Trophoblast cell (in vitro differentiated cells and primary cell): ENCODE measurements at places on chromosomes 2 and 18.

GRCh38 chr2:8693157-8693821 lies 11.4 kb downstream of the ID2 start:
- no peaks in the 10 kb centered on the region for H3K27me3 ChIP-seq
- DNase-seq, result no peak
- H3K4me1 ChIP-seq, result no peaks in the 10 kb centered on the region
- H3K4me3 ChIP-seq, result no peak overlapping the region
- H3K27ac ChIP-seq, result no peak overlapping the region

DNA sequence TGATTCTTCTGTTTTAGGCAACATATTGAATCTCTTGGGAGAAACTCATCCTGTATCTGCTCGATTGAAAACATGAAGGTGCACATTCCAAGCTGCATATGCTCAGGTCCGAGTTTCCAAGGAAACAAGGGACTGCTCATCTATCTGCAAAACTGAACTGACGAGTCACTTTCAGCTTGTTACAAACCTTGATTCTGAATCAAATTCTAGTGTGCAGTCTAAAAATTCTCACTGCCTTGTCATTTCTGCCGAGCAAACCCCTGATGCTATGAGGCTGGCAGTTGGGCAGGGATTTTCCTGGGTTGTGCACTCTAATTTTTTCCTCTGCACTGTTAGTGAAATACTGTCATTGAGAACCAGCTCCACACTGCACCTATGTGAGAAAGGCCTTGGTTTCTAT lies 101.3 kb upstream of the ETAA1 start:
- no peaks in the 10 kb centered on the region for H3K27me3 ChIP-seq
- no peak overlapping the region for H3K4me3 ChIP-seq
- H3K36me3 ChIP-seq, result no peaks in the 10 kb centered on the region
- H3K4me1 ChIP-seq, result no peaks in the 10 kb centered on the region
- H3K27ac ChIP-seq, result no peak overlapping the region

GRCh38 chr18:44652722-44653121 lies 28.0 kb upstream of the SETBP1 start:
- H3K36me3 ChIP-seq, result no peaks in the 10 kb centered on the region
- H3K27me3 ChIP-seq, result no peaks in the 10 kb centered on the region
- DNase-seq, result no peak
- H3K27ac ChIP-seq, result no peak overlapping the region

GRCh38 chr2:22634167-22634566 lies 750.8 kb upstream of the KLHL29 start:
- no peak for DNase-seq
- H3K4me1 ChIP-seq, result no peaks in the 10 kb centered on the region
- no peaks in the 10 kb centered on the region for H3K27me3 ChIP-seq
- H3K36me3 ChIP-seq, result no peaks in the 10 kb centered on the region
- H3K27ac ChIP-seq, result no peak overlapping the region

GRCh38 chr2:9774266-9774665 lies 69.0 kb upstream of the TAF1B start:
- no peak for DNase-seq
- H3K4me3 ChIP-seq, result no peak overlapping the region
- no peaks in the 10 kb centered on the region for H3K36me3 ChIP-seq
- no peak overlapping the region for H3K27ac ChIP-seq

DNA sequence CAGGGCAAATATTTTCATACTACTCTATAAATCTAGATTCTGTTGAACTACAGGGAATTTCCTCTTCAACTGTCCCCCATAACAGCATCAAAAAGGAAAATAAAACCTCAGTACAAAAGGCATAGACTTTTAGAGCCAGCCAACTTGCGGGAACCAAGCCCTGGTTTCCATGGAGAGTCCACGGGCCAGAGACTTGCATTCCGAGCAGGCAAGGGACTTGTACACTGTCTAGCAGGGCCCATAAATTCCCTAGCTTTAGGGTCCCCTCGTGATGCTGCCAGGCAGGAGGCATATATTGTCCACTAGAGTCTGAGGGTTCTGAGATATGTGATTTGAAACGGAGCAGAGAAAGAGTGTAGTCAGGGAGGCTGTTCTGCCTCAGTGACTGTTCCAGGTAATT lies 153.1 kb upstream of the SLC14A2 start:
- DNase-seq, result no peak
- H3K27me3 ChIP-seq, result no peaks in the 10 kb centered on the region
- H3K4me3 ChIP-seq, result no peak overlapping the region
- no peaks in the 10 kb centered on the region for H3K36me3 ChIP-seq
- no peak overlapping the region for H3K27ac ChIP-seq
